ENCODE measurements at places on chromosomes 6 and 20. TPM values are rescaled to one million over a fixed set of nuclear protein-coding genes. Genes with fewer than 3 reads are reported as not detected.

The LST1 gene
- total RNA-seq: not detected

The CFAP61 gene
- 0.14 TPM for total RNA-seq

The TMEM74B gene
- total RNA-seq: 0.59 TPM

The BPIFB4 gene
- total RNA-seq: 1.1 TPM

The WFDC6 gene
- 34.8 TPM for total RNA-seq

The GCLC gene
- total RNA-seq: 77.1 TPM

The ADTRP gene
- total RNA-seq: 1.0 TPM

The NT5E gene
- total RNA-seq: 8.2 TPM

The MCCD1 gene
- total RNA-seq: not detected

The FRK gene
- 3.2 TPM for total RNA-seq

The TGM3 gene
- 0.23 TPM for total RNA-seq

The EFCAB8 gene
- 1.8 TPM for total RNA-seq

The NELFE gene
- 94.0 TPM for total RNA-seq

The RSPH9 gene
- total RNA-seq: 1.9 TPM

The CCN6 gene
- total RNA-seq: not detected

The MAS1 gene
- not detected for total RNA-seq

The DNAJC5 gene
- 44.4 TPM for total RNA-seq

The CPNE5 gene
- 64.5 TPM for total RNA-seq

The PPP1R3G gene
- 1.7 TPM for total RNA-seq

The NFATC2 gene
- total RNA-seq: 4.3 TPM

The SRF gene
- total RNA-seq: 56.3 TPM

The KCNK5 gene
- 1.8 TPM for total RNA-seq

The PSORS1C1 gene
- total RNA-seq: 3.5 TPM

Data from prostate gland (tissue), 2 donors.